AG04450 (cell line): ENCODE measurements at places on chromosomes 3 and 15.

DNA sequence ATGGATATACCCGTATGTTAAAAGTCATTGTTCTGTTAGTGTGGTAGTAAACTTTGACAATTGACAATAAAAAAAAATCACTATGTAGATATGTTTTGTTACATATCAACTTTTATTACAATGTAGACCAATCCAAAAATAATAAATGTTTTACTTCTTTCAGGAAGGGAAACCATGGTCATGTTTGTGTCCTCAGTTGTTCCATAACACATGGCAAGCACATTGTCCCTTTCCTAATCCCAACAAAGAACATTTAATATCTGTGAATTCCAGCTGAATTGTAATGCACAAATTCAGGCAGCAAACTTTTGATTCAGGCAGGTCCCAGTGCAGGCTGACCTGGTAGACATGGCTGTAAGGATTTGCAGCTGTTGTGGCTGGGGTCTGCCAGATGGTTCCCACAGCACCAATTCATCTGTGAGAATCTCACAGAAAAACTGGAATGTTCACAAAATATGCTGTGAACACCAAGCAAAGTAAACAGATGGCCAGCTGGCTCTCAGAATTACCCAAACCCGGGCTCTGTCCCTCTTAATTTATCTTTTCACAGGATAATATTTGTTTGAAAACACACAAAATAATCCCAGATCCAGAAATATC lies 1.9 kb upstream of the SPG21 start:
- peak; percentile 75 for DNase-seq

DNA sequence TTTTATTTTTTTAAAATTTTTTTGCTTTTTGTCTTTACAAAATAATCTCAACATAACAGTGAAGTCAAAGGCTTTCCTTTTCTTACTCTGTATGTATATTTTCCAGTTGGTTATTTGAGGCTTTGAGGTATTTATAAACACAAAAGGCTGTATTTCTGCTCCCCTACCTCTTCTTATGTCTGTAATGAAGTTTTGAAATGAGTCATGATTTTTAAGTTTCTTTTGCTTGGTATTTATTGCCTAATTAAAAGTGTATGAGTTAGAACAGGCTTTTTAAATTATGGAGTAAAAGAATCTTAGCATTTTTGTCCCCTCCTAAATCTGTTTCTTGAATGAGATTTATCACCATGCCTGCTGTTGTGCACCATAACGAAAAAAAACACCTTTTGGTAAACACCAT lies 66.0 kb downstream of the DCUN1D1 start:
- no peak for DNase-seq

DNA sequence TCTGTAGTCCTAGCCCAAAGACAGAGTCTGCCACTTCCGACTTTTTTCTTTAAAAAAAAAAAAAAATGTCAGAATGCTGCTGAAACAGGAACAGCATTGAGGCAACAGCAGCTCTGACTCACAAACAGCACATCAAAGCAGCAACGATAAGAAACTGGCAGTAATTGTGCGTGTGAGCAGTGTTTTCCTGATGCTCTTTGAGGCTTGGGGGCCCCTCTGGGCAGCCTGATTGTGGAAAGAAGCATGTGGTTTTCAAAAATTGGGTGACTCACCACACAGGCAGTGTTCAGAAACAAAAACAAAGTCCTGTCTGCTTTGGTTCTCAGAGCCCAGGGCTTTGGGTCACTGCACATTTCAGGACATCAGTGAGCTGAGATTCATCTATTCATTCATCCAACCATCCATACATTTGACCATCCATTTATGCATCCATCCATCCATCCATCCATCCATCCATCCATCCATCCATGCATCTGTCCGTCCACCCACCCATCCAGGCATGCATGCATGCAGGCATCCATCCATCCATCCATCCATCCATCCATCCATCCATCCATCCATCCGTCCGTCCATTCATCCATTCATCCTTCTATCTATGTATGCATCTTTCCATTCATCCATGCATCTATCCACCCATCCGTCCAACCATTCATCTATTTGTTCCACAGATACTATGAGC lies 308.4 kb downstream of the RPLP1 start:
- DNase-seq, result peak; percentile 93

GRCh38 chr15:91133511-91133910 lies 33.5 kb downstream of the SV2B start:
- DNase-seq, result no peak

DNA sequence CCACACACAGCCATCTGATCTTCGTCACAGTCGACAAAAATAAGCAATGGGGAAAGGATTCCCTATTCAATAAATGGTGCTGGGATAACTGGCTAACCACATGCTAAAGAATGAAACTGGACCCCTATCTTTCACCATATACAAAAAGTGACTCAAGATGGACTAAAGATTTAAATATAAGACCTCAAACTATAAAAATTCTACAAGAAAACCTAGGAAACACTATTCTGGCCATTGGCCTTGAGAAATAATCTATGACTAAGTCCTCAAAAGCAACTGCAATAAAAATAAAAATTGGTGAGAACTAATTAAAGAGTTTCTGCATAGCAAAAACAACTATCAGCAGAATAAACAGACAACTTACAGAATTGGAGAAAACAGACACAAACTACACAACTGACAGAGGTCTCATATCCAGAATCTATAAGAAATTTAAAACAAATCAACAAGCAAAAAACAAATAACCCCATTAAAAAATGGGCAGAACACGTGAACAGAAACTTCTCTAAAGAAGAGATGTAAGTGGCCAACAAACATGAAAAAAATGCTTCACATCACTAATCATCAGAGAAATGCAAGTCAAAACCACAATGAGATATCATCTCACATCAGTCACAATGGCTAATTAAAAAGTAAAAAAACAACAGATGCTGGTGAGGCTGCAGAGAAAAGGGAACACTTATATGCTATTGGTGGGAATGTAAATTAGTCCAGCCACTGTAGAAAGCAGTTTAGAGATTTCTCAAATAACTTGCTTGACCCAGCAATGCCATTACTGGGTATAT lies 104.0 kb downstream of the NR1I2 start:
- no peak for DNase-seq

DNA sequence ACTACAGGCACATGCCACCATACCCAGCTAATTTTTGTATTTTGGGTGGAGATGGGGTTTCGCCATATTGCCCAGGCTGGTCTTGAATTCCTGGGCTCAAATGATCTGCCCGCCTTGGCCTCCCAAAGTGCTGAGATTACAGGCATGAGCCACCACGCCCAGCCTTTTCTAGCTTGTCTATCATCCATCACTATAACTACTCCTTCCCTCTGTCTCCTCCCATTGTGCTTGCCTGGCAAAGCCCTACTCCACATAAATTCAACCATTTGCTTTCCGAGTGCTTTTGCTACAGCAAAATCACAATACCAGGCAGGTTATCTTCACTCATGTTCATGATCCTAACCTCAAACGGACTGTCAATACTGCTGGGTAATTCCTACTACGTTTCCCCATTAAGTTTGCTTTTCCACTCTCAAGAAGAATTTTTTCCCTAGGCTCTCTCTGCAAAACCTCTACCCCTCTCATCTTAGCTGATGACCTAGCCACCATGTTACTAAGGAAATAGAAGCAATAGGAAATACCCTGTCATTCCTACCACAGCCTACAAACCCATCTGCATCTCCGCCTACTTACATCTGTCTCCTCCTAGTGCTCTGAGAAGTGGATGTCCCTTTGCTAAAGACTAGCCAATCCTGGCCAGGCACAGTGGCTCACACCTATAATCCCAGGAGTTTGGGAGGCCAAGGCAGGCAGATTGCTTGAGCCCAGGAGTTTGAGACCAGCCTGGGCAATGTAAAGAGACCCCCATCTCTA lies 64.5 kb downstream of the RBPMS2 start:
- DNase-seq, result no peak

DNA sequence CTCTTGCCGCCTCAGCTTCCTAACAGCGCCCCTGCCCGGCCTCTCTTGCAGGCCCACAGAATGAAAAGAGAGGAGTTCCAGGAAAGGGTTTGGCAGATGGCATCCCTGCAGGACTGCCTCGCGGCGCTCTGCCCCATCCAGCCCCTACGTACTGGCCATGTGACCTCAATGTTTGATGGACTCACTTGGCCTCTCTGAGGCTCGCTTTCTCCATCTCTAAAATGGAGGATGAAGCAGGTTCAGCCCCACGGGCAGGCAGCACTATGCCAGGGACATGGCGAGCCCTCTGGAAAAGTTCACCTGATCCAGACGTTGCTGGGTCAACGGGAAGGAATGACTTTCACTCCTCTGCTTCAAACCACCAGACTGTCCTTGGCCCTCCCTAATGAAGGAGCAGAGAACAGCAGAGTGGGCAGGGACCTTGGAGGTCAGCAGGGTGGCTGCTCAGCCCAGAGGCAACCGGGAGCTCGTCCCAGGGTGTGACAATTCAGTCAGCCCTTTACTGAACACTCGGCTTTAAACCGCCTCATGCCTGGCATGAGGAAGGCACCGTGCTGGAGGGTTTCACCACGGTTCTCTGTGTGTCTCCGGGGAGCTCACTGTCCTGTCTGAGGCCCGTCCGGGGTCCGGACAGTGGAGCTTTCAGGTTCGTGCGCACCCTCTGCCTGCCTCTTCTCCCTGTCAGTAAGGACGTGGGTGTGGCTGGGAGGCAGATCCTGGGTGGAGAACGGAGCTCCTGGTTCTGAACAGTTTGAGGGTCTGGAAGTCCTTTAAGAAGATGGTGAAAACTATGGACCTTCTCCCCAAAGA lies 101.3 kb downstream of the LINGO1 start:
- DNase-seq, result no peak

DNA sequence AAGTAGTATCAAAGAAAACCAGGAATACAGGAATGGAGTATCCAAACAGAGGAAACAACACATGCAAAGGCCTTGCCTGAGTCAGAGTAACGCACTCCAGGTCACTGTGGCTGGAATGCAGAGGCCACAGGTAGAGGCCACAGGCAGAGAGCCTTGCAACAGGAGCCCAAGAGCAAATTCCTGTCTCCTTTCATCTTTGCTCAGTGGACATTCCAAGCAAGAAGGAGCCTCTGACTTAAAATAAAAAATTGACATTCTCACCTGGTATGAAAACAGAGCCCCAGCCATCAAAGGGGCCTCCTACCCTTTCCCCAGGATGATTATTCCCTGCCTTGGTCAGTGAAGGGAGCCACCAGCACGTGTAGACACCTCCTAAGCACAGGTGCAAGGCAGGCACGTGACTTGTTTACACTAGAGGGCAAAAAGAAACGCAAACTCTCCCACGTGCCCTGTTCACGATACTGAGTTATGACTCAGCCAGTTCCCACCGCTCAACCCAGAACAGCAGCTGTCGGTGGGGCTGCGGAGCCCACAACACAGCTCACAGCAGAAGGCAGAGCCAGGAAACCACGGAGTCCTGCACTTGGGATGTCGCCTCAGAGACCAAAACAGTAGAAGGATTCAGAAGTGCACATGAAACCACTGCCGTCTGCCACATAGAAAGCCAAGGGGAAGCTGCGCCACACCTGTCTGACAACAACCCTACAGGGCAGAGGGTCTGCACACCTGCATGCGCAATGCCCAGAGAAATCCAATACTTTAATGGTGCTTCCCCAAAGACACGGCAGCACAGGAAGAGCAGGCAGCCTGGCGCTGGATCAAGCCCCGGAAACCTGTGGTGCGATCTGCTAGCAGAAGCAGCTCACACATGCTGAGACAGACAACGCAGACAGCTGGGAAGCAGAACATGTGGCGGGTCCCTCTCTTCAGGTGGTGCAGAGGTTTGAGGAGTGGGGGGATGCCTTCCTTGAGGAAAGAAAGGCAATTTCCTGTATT lies 52.1 kb downstream of the ITGB5 start:
- peak; percentile 96 for DNase-seq

- DNase-seq, result no peak
Measured at GRCh38 chr3:112746675-112747280, 99.9 kb downstream of the CD200R1L start.

DNA sequence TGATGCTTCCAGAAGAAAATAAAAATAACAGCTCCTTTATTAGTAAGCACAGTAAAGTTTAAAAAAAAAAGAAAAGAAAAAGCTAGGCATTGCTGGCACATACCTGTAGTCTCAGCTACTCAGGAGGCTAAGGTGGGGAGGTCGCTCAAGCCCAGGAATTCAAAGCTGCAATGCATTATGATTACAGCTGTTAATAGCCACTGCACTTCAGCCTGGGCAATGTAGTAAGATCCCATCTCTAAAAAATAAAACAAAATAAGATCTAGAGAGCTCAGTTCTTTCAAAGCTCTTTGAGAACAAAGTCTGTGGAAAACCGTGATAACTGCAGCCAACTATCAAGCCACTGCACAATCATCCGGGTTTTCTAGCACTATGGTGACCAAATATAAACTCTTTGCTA lies 212.2 kb downstream of the ZMAT3 start:
- DNase-seq, result no peak

DNA sequence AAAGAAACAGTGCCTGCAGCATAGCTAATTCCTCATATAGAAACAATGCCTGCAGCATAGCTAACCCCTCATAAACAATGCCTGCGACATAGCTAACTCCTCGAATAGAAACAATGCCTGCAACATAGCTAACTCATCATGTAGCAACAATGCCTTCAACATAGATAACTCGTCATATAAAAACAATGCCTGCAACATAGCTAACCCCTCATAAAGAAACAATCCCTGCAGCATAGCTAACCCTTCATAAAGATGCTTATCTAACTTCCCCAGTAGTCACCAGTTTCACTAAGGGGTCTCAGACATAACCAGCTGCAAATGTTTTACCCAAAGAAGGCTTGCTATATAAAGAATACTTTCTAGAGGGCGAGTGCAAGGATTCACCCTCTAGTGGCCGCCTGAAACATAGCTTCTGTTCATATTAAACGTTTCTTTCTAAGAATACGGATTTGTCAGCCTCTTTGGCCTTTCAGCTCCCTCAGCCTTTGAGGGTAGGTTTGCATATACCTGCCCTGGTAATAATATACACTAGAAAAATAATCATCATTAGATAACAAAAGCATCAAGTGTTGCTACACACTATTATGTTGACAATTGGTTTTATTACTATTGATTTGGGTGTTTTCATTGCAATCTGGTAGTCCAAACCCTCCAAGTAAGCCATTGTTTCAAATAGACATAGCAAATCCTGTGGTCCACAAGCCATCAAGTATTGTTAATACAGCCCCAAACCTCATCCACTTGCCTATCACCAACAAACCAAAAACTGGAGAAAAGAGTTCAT lies 44.4 kb upstream of the FAN1 start:
- DNase-seq, result peak; percentile 11

- peak; percentile 41 for DNase-seq
Measured at GRCh38 chr3:124351430-124352148, 359.7 kb upstream of the ROPN1 start.

- no peak for DNase-seq
Measured at GRCh38 chr3:42688487-42689420, 3.4 kb downstream of the KLHL40 start.

DNA sequence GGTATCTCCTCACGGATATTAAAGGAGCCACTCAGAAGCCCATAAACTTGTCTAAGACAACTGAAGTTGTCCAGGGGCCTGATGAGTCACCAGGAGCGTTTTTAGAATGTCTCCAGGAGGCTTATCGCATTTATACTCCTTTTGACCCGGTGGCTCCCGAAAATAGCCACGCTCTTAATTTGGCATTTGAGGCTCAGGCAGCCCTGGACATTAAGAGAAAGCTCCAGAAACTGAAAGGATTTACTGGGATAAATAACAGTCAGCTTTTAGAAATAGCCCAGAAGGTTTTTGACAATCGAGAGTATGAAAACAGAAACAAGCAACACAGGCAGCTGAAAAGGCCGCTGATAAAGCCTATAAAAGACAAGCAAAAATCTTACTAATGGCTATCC lies 4.1 kb downstream of the DET1 start:
- DNase-seq, result no peak

- DNase-seq, result no peak
Measured at GRCh38 chr3:105960381-105960780, 91.6 kb upstream of the CBLB start.

GRCh38 chr3:86988235-86988634 lies 2.7 kb downstream of the VGLL3 start:
- DNase-seq, result no peak

GRCh38 chr3:119683421-119683820 lies 6.2 kb upstream of the COX17 start:
- no peak for DNase-seq
